Glutamatergic neuron (in vitro differentiated cells): ENCODE measurements at places on chromosomes 5 and 9. TPM values are rescaled to one million over a fixed set of nuclear protein-coding genes. Genes with fewer than 3 reads are reported as not detected.
A peak's percentile ranks its signal among the peaks of the same experiment; 100 is the strongest.

DNA sequence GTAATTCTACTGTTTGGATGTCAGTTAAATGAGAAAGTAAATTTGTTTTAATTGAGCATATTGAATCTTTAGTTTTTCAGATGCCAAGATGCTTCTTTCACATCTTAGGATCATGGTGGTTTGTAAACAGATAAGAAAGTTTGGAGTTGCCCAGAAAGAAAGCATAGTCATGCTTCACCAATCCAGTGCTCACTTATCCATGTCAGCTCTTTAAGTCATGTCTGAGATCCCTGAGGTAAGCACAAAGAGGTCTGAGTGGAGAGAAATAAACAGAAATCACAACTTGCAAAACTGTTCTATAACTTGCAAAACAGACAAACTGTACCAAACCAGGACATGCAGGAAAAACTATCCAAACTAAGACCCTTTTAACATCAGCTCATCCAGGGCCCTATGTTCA lies 87.7 kb downstream of the OSTF1 start:
- H3K4me3 ChIP-seq = no peak overlapping the region
- no peak overlapping the region for H3K27ac ChIP-seq
- H3K4me1 ChIP-seq = no peaks in the 10 kb centered on the region

DNA sequence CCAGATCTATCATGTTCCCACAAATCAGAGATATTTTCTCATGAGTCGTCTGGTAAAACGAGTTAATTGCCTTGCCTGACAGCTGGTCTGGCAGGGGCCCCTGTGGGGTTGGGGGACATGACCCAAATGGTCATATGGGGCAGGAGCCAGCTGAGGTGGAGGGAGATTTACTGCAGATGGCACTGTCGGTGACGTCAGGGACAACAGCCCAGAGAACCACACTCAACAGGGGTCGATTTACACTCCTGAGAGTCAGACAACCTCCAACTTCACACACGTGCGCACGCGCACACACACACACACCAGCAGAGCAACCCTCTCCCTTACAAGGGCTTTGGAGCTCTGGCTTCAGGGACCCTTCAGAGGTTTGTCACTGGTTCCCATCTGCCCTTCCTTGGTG lies 23.4 kb upstream of the GABRP start:
- H3K27ac ChIP-seq = no peak overlapping the region
- H3K4me1 ChIP-seq = peaks cover 7% of the 10 kb centered on the region
- H3K4me3 ChIP-seq = no peak overlapping the region
- peaks cover 6% of the 10 kb centered on the region for H3K36me3 ChIP-seq

- H3K36me3 ChIP-seq = peaks cover 4% of the 10 kb centered on the region
- H3K4me1 ChIP-seq = peaks cover 20% of the 10 kb centered on the region
- H3K4me3 ChIP-seq = no peak overlapping the region
- DNase-seq = no peak
Measured at GRCh38 chr5:10578869-10579268, 15.0 kb downstream of the ANKRD33B start.

DNA sequence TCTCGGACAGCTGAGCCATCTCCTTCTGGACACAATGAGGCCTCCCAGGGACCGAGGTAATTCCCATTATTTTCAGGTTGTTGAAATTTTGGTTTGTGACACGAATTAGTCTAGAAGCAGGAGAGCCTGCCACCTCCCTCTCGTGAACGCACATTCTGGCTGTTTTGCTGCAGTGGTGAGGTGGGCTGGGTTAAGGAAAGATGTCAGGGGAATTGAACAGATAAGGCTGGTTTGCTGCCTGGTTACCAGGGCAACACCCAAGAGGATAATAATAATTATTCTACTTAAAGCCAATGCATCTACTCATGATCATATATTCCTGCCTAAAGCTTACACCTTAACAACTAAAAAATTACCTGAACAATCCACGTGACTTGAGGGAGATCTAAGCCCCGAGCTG lies 38.1 kb downstream of the DDX31 start:
- H3K27ac ChIP-seq = peak overlapping the region; percentile 17
- H3K4me3 ChIP-seq = no peak overlapping the region
- no peaks in the 10 kb centered on the region for H3K36me3 ChIP-seq

DNA sequence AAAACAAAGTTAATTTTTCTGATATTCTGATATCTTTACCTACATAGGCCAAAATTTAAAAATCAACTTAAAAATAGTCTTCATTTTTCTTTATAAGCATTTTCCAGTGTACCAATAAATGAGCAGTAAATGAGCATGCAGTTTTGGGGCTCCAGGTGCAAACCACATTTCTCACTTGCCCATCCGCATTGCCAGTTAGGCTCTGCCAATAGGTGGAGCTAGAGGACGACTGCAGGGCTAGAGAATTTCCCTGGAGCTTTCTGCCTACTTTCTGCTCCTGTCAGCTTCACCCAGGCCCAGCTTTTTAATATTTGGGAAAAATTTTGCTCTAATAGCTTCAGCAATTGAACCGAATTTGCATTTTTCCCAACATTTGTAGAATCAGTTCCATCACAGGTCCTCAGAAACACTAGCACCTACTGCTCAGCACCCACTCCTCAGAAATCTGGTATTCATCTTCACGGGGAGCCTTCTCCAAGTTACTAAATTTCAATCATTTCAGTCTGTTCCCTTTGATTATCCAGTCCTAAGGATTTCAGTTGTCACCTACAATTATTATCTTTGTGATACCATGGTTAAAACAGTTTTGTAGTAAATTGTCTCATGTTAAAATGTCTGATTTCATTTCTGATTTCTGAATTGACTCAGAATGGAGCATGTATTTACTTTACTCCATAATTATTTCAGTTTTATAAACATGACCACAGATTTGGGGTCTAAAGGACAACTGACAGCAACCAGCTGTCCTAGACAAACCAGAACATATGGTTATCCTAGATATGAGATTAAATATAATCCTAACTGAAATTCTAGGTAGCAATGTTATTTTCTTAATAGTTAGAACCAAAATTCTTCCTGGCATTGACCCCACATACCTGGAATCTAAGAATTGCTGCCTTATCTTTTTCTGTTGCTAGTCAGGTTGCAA lies 104.6 kb upstream of the FAM174A start:
- no peaks in the 10 kb centered on the region for H3K36me3 ChIP-seq
- no peaks in the 10 kb centered on the region for H3K4me1 ChIP-seq
- no peaks in the 10 kb centered on the region for H3K27me3 ChIP-seq
- H3K4me3 ChIP-seq = no peak overlapping the region

DNA sequence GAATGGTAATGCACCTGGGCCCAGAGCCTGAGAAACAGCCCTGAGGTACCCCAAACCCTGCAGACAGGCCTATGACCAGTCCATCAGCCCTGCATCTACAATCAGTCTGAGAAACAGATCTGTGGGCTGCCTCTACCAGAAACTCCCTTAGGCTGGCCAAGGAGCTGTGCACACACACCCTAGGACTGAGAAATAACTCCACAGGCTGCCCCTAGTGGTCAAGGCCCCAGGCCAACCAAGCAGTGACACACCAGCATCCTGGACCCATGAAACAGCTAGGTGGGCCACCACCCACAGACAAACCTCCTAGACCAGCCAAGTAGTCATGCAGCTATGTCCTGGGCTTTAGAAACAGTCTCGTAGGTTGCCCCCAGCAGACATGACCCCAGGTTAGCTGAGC lies 253.6 kb upstream of the VLDLR start:
- H3K36me3 ChIP-seq = peaks cover 6% of the 10 kb centered on the region
- peaks cover under 1% of the 10 kb centered on the region for H3K27me3 ChIP-seq
- no peak for DNase-seq
- H3K4me3 ChIP-seq = no peak overlapping the region
- peaks cover under 1% of the 10 kb centered on the region for H3K4me1 ChIP-seq

- no peaks in the 10 kb centered on the region for H3K36me3 ChIP-seq
- no peaks in the 10 kb centered on the region for H3K4me1 ChIP-seq
- H3K27me3 ChIP-seq = peaks cover 3% of the 10 kb centered on the region
- no peak for DNase-seq
- no peak overlapping the region for H3K4me3 ChIP-seq
Measured at GRCh38 chr9:116419181-116419580, 265.6 kb downstream of the PAPPA start.

DNA sequence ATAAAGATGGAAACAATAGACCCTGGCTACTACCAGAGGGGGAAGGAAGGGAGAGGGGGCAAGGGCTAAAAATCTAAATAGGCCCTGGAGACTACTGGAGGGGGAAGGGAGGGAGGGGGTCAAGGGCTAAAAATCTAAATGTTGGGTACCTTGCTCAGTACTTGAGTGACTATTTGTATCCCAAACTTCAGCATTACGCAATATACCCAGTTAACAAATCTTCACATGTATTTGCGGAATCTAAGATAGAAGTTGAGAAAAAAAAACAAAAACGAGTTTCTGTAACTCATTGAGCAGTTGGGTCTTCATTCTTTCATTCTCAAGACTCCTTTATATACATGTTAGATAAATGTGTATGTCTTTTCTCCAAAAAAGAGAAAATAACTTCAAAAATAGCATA lies 537.4 kb downstream of the TAF11L14 start:
- H3K4me3 ChIP-seq = no peak overlapping the region
- peaks cover 12% of the 10 kb centered on the region for H3K36me3 ChIP-seq
- no peaks in the 10 kb centered on the region for H3K27me3 ChIP-seq
- no peak for DNase-seq

DNA sequence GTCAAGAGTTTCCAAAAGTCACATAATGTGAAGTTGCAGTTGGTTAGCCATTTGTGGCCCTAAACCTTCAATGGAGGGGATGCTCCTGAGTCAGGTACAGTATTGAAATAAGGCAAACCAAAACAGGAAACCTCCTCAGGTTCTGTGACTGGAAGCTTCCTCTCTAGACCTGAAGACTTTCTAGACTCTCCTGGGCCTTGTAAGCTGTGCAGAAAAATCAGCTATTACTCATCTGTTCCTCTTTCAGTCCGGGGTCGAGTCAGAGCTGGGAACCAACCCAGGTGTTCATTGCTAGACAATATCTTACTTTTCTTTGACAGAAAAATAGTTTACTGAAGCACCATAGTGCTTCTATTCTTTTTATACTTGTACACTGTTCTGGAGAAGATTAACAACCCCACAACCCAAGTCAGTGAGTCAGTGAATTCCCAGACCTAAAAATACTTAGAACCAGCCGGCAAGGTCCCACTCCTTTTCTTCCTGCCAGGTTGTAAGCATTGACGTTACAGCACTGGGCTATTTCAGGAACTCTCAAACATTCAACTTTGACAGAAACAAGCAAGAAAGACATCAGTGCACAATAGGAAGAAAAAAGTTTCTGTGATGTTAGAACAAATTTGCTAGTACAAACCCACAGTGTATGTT lies 47.3 kb downstream of the FSTL4 start:
- no peak overlapping the region for H3K27ac ChIP-seq
- H3K36me3 ChIP-seq = no peaks in the 10 kb centered on the region
- H3K4me3 ChIP-seq = no peak overlapping the region
- H3K27me3 ChIP-seq = no peaks in the 10 kb centered on the region
- H3K4me1 ChIP-seq = no peaks in the 10 kb centered on the region

Gene C7
- total RNA-seq = not detected

Gene PCDHA1
- 0.69 TPM for total RNA-seq

Gene SPINK5
- total RNA-seq = 7.5 TPM

Gene SH3GL2
- total RNA-seq = 8.1 TPM

Gene NR5A1
- not detected for total RNA-seq

Gene ORM1
- total RNA-seq = not detected

Gene PHPT1
- total RNA-seq = 101 TPM

Gene IFNK
- not detected for total RNA-seq

Gene LCP2
- total RNA-seq = not detected
